ENCODE measurements at places on chromosomes 2 and 18.

- no peak for DNase-seq
Observed at GRCh38 chr2:101821828-101822458, 124.4 kb downstream of the MAP4K4 start.

DNA sequence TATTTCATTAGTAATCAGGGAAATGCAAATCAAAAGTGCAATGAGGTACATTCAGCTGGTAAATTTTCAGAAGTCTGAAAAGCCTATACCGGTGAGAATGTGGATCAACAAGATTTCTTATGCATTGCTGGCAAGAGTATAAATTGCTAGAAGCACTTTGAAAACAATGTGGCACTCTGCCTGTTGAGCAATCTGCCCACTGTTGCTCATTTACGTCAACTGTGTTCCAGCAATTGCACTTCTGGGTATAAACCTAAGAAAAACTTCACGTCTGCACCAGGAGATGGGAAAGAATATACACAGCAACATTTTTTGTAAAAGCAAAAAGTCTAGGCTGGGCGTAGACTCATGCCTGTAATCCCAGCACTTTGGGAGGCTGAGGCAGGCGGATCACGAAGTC is 40.8 kb downstream of the MTERF4 start:
- peak; percentile 66 for DNase-seq

GRCh38 chr2:186099826-186100225 is 361.2 kb downstream of the FSIP2 start:
- DNase-seq: no peak

DNA sequence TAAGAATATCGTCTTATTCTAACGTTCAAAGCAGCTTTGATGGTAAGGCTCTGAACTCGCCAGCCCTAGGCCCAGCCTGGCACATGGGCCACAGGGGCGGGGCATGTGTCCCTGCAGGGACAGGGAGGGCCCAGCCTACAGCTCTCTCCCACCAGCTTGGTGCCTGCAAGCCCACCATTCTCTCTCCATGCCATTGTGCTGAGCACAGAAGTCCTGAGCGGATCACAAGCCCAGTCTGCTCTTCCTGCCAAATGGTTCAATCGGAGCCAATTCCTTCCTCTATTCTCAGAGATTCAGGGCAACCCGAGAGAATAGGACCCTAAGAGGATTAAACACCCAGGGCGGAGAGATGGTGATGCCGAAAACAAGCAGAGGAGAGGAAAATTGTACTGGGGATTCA is 50.3 kb upstream of the APCDD1 start:
- no peak for DNase-seq

- DNase-seq: peak; percentile 37
Observed at GRCh38 chr2:30385327-30385726, 61.7 kb upstream of the LCLAT1 start.
